ENCODE measurements at places on chromosomes 4 and X. TPM values are rescaled to one million over a fixed set of nuclear protein-coding genes. Genes with fewer than 3 reads are reported as not detected.

- peak; percentile 33 for DNase-seq
- no peak overlapping the region for H3K4me3 ChIP-seq
- no peaks in the 10 kb centered on the region for H3K36me3 ChIP-seq
Measured at GRCh38 chr4:140071806-140072205, 82.2 kb downstream of the MAML3 start.

GRCh38 chr4:26568446-26568994 lies 15.4 kb upstream of the TBC1D19 start:
- H3K36me3 ChIP-seq, result no peaks in the 10 kb centered on the region
- no peak overlapping the region for H3K4me3 ChIP-seq
- H3K27me3 ChIP-seq, result no peaks in the 10 kb centered on the region
- H3K4me1 ChIP-seq, result no peaks in the 10 kb centered on the region
- no peak overlapping the region for H3K27ac ChIP-seq
- DNase-seq, result no peak

DNA sequence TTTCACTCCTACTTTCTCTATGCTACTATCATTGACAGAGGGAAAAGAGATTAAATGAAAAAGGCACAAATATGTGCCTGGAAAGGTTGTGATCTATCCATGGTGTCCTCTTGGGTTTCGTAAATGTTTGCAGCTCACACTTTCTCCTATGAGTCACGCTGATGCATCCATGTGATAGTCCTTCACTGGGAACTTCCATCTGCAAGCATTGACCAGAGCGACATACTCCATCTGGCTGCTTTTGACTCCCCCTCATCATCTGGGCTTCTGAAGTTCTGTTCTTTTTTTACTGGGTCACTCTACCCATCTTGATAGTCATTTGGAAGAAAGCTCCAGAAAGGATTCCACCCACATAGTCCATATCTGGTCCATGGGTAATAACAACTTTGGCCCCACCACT lies 84.7 kb upstream of the NDST3 start:
- no peaks in the 10 kb centered on the region for H3K27me3 ChIP-seq
- no peak overlapping the region for H3K27ac ChIP-seq
- no peak overlapping the region for H3K4me3 ChIP-seq
- no peak for DNase-seq
- no peaks in the 10 kb centered on the region for H3K4me1 ChIP-seq

DNA sequence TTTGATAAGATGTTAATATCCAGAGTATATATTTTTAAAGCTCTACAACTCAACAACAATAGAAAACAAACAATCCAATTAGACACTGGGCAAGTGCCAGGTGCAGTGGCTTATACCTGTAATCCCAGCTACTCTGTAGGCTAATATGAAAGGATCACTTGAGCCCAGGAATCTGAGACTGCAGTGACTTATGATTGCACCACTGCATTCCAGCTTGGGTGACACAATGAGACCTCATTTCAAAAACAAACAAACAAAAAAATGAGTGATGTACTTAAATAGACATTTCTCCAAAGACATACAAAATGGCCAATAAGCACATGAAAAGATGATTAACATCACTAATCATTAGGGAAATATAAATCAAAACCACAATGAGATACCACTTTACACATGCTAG lies 356.8 kb upstream of the PCDH10 start:
- no peak overlapping the region for H3K4me3 ChIP-seq
- no peaks in the 10 kb centered on the region for H3K27me3 ChIP-seq
- H3K4me1 ChIP-seq, result no peaks in the 10 kb centered on the region
- no peak for DNase-seq

The CXCR3 gene
- total RNA-seq, result 3.5 TPM

DNA sequence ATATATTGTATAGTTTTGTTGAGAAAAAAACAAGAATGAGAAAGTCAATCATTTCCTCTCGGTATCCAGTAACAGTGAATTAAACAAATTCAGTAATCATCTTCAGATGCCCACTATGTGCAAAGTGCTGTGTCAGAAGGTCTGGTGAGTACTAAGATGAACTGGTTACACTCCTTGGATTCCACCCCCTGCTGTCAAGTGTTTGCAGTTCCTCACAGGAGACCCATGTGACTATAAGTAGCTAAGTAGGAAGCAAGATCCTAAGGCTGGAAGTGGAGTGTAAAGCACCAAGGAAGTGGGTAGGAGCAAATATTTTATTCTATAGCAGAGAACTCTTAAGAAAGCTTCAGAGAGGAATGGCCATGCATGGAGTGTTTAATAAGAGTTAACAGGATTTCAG lies 73.6 kb downstream of the SNX25 start:
- H3K36me3 ChIP-seq, result no peaks in the 10 kb centered on the region
- no peak overlapping the region for H3K27ac ChIP-seq
- H3K4me1 ChIP-seq, result peaks cover 18% of the 10 kb centered on the region
- no peaks in the 10 kb centered on the region for H3K27me3 ChIP-seq

DNA sequence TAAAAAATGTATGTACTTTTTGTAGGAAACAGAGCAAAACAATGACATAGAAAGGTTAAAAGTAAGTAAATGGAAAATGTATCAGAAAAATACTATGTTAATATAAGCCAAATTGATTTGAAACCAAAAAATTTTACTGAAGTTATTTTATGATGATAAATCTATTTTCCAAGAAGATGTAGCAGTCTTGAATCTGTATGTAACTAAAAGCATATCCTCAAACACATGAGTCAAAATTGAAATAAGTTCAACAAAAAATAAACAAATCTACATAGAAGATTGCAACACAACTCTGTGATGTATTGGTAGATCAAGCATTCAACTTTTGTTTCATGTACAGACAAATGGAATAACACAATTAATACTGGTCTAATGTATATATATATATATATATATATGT lies 450.0 kb downstream of the SPRY1 start:
- no peaks in the 10 kb centered on the region for H3K27me3 ChIP-seq
- H3K36me3 ChIP-seq, result no peaks in the 10 kb centered on the region
- H3K27ac ChIP-seq, result no peak overlapping the region
- no peak overlapping the region for H3K4me3 ChIP-seq
- DNase-seq, result no peak

DNA sequence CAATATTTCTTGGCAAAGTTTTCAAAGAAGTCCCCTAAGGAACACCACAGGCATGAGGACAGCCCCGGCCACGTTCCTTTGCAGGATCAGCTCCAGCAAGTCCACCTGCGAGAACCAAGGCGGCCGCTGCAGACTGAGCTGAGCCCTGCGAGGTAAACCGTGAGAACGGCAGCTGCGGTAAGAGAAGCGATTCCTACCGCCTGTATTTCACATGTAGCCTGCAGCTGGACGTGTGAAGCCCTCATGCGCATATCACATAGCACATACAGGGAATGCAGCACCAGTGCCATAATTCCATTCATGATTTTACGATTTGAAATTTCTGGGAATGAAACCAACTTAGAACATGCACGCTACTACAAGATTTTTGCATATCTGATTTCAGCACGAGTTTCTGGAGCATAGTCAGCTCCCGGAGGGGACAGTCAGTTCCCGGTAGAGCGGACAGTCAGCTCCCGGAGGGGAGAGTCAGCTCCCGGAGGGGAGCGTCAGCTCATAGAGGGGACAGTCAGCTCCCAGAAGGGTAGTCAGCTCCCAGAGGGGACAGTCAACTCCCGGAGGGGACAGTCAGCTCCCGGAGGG lies 41.7 kb downstream of the FGFRL1 start:
- peaks cover 58% of the 10 kb centered on the region for H3K27me3 ChIP-seq
- no peak overlapping the region for H3K4me3 ChIP-seq
- DNase-seq, result no peak
- peaks cover 7% of the 10 kb centered on the region for H3K4me1 ChIP-seq

The CT45A2 gene
- not detected for total RNA-seq

- no peaks in the 10 kb centered on the region for H3K4me1 ChIP-seq
- H3K27ac ChIP-seq, result no peak overlapping the region
- H3K36me3 ChIP-seq, result no peaks in the 10 kb centered on the region
- no peak overlapping the region for H3K4me3 ChIP-seq
Measured at GRCh38 chrX:147875866-147876596, 35.7 kb upstream of the FMR1 start.

The CDS1 gene
- 44.0 TPM for total RNA-seq

The MAOB gene
- 44.9 TPM for total RNA-seq

DNA sequence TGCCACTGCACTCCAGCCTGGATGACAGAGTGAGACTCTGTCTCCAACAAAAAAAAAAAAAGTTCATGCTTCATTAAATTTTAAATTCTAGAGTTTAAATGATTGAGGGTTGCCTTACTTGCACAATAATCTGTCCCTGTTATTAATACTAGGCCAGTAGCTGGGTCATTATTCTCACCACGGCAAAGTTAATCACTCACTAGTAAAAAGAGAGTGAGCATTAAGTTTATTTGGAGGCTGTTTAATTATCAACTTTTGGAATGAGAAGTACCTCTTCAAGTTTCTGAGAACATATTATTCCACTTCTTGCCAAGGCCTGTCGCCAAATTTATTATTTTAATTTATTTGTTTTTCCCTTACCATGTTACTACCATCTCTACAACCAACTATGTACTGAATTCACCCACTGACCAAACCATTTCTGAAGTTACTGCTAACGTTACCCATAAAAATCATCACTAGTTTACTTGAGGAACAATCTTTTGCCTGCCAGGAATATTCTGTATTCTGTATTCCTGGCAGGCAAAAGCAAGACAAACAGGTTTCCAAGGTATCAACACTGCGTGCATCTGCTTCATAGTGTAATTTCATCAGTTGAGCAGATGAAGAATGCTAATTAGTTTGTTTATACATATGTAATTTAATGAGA lies 26.5 kb downstream of the GUCY1A1 start:
- no peak overlapping the region for H3K4me3 ChIP-seq
- no peak for DNase-seq
- H3K27ac ChIP-seq, result peak overlapping the region; percentile 35
- no peaks in the 10 kb centered on the region for H3K27me3 ChIP-seq
- no peaks in the 10 kb centered on the region for H3K36me3 ChIP-seq

DNA sequence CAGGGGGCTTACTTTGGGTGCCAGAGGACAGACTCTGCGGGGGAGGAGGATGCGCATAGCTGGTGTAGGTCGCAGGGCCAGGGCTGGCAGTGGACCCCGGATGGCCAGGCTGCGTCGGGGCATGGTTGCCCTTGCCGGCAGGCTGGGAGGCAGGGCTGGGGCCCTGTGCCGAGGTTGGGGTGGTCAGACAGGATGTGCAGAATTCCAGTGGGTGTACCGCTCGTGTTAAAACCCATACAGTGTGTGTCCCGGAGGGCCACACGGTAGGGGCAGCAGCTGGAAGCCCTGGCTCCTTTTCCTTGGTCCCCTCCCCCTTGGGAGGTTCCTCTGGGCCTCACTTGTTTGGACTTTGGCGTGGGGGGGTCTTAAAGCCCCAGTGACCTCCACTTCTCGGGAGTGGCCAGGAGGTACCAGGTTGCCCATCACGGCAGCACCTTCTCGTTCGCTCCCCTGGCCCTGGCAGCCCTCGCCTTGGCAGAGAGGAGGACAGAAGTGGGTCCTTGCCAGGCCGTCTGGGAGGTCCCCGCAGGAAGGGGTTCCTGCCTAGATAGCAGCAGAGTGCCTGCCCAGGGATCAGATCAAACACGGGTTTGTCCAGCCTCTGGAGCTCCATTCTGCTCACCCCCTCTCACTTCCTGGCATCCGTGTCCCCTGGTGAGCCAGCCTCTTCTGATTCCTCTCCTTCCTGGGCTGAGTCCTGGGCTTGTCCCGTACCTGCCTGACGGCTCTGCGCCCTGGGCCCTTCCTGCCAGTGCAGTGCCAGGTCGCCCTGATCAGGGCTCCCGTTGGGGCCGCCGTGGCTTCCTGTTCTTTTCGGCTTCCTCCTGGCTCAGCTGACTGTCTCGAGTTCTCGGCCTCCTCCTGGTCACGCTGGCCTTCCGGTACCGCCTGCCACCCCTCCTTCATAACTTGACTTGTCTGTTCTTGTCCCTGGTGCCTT lies 56.7 kb upstream of the HGFAC start:
- H3K36me3 ChIP-seq, result no peaks in the 10 kb centered on the region
- peak overlapping the region; percentile 59 for H3K27ac ChIP-seq
- peaks cover 17% of the 10 kb centered on the region for H3K4me1 ChIP-seq

DNA sequence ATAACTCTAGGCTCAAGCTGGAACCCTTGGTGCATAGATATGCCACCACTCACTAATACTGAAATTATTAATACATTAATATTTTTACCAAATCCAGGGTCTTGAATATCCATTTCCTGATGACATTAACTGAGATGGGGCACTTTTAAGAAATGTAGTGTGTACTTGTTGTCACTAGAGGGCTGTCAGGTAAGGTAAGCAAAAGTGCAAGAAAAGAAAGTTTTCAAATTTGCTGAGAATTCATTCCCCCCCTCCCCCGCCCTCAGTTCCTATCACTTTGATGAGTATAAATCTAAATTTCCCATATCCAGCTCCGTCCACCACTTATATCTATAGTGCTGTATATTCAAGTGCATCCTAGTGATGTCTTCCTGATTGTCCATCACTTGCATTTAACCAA lies 20.5 kb upstream of the WDR44 start:
- no peak overlapping the region for H3K4me3 ChIP-seq
- no peaks in the 10 kb centered on the region for H3K4me1 ChIP-seq
- no peak overlapping the region for H3K27ac ChIP-seq

- H3K36me3 ChIP-seq, result no peaks in the 10 kb centered on the region
- no peaks in the 10 kb centered on the region for H3K4me1 ChIP-seq
- H3K27me3 ChIP-seq, result no peaks in the 10 kb centered on the region
- DNase-seq, result no peak
Measured at GRCh38 chr4:27398631-27399310, 538.1 kb downstream of the STIM2 start.

The ARHGEF38 gene
- 14.6 TPM for total RNA-seq

The RAB41 gene
- total RNA-seq, result 0.68 TPM

The DDX53 gene
- not detected for total RNA-seq

The ESX1 gene
- total RNA-seq, result not detected

- DNase-seq, result no peak
- H3K36me3 ChIP-seq, result no peaks in the 10 kb centered on the region
Measured at GRCh38 chr4:35559559-35560365, 684.6 kb downstream of the ARAP2 start.

DNA sequence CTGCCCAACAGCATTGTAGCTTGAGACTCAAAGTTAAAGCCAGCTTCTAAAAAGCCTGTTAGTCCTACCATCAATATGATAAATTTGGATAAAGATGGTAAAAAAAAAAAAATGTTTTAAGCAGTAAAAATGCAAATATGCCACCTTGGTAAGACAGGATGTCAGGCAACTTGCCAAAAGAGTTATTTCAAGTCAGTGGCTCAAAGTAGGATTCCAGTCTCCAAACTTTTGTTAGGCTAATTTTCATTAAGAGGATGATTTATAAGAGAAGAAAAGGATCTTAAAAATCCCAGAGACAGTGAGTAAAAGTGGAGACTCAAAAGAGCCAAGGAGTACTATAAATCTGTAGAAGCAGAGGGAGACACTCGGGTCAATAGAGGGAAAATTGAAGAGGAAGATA lies 47.5 kb downstream of the GASK1B start:
- no peak for DNase-seq
- peaks cover 3% of the 10 kb centered on the region for H3K4me1 ChIP-seq
- H3K4me3 ChIP-seq, result no peak overlapping the region
- no peaks in the 10 kb centered on the region for H3K36me3 ChIP-seq
- H3K27ac ChIP-seq, result no peak overlapping the region

The GAGE12H gene
- total RNA-seq, result not detected

DNA sequence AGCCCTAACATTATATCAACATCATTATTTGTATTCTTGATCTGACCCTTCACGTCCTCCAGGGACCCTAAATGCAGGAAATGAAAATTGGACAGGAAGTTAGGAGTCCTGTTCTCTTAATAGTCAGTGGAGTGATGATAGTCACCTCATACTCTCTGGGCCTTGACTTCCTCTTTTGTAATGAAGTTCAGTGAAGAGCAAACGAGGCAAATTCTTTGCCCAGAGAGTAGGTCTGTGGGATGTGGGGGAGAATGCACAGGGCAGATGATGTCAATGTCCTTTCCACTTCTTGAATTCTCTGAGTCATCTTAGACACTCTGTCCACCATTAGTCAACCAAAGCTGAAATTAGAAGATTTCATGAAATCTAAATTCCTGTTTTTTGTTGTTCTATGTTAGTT lies 17.1 kb upstream of the GPRIN3 start:
- no peak overlapping the region for H3K27ac ChIP-seq
- no peaks in the 10 kb centered on the region for H3K4me1 ChIP-seq
- no peaks in the 10 kb centered on the region for H3K27me3 ChIP-seq
- H3K36me3 ChIP-seq, result no peaks in the 10 kb centered on the region
- no peak overlapping the region for H3K4me3 ChIP-seq

The SLC6A8 gene
- total RNA-seq, result 332 TPM

Measured in transverse colon (tissue), 4 donors.